ENCODE measurements at places on chromosomes 4 and X.

GRCh38 chrX:68060506-68061205 lies 372.6 kb downstream of the OPHN1 start:
- DNase-seq = no peak

DNA sequence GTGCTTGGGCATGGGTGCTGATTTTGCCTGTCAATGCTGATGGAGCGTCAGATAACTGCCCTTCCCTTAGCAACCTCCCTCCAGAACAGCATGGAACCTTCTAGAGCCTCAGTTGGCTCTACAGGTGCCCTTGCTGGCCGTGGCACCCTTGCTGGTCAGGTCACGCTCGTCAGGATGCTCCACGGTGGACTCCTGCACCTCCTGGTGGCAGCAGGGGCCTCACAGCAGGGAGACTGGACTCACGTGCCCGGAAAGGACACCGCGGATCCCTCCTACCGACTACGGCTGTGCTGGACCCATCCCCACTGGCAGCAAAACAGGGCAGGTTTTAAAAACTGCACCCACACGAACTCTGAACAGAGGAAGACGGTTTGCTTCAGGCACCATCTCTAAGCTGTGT lies 82.1 kb upstream of the AFAP1 start:
- DNase-seq = no peak

GRCh38 chr4:108446556-108446955 lies 173.8 kb upstream of the RPL34 start:
- DNase-seq = no peak

DNA sequence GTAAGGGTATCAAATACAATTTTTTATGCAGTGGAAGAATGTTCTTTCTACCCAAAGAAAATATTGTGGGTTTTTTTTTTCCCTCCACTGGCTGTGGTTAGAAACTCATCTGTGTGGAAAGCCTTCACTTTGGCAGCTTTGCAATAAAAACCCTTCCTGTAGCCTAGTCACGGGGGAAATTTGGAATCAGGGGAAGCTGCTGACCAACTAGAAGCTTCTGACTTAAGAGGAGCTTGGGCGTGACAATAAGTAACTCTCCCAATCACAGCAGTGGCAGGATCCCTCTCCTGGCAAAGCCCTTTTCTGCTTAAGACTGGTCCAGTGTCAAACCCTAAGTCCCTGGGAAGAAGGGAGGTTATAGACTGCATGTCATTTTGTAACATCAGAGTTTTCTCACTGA lies 87.9 kb downstream of the LRRC66 start:
- DNase-seq = no peak

DNA sequence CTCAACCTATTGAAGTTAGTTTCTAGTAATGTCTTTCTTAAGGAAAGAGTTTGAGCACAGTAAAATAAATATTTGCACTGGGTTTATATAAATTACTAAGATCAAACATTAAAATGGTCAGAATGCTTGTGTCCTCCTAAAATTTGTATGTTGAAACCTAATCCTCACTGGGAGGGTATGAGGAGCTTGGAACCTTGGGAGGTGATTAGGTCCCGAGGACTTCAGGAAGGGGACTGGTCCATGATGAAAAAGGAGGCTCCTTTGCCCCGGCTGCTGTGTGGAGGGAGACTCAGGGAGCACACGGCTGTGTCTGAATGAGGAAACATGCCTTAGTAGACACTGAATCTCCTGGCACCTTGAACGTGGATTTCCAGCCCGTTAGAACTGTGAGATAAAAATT lies 221.9 kb downstream of the TENM3 start:
- DNase-seq = no peak

DNA sequence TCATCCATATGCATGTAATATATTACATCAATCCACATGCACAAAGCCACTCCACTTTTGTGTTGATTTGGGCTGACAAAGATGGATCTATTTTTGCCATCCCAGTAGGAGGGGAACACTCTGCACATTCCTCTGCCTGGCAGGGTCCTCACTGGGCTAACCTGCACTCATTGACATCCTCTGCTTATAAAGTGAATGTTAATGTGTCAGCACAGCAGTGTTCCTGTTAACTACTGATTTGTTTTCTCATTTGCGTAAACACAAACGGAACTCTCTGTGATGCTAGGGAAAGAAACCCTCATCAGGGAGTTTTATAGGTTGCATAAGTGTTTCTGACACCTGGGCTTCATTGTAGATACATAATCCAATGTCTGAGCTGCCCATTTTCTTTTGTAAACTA lies 826.0 kb downstream of the RAB28 start:
- DNase-seq = no peak

GRCh38 chr4:156188596-156188995 lies 234.9 kb upstream of the CTSO start:
- no peak for DNase-seq

DNA sequence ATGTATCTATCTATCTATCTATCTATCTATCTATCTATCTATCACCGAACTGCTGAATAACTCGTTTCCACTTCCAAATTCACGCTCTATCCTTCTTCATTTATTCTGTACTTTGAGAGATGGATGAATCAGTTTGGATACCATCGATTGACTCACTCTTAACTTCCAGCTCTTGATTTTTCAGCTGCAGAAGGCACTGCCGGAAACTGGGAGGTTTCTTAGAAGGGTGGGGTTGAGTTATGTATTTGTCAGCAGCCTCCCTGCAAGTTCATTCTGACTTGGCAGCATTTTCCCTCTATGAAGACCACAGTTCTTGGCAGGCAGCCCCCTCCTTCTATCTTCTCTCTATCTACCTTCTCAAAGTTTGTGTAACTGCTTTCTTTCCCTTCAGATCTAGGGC lies 112.0 kb upstream of the MAGEB18 start:
- no peak for DNase-seq

- no peak for DNase-seq
Measured at GRCh38 chrX:19864736-19865135, 22.7 kb downstream of the SH3KBP1 start.

- peak; percentile 66 for DNase-seq
Measured at GRCh38 chr4:2290974-2291704, 29.2 kb upstream of the MXD4 start.

GRCh38 chrX:148133105-148133725 lies 152.1 kb downstream of the FMR1NB start:
- no peak for DNase-seq

DNA sequence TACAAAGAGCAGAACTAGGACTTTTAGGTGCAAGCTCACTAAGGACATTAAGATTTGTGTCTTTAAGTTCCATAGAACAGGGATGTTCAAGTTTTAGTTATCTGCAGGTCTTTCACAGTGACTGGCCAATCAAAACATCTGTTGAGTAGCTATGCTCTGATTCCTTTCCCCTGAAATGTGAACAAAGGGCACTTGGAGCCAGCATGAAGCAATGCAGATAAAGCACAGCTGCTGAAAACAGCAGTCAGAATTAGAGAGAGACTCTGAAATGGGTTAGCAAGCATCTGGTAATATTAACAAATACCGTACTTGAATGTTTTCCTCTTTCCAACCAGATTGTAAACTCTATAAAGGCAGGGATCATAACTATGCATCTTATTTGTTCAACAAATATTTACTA lies 276.9 kb downstream of the RAB28 start:
- no peak for DNase-seq

GRCh38 chr4:136784326-136784725 lies 748.0 kb downstream of the PCDH18 start:
- DNase-seq = no peak

DNA sequence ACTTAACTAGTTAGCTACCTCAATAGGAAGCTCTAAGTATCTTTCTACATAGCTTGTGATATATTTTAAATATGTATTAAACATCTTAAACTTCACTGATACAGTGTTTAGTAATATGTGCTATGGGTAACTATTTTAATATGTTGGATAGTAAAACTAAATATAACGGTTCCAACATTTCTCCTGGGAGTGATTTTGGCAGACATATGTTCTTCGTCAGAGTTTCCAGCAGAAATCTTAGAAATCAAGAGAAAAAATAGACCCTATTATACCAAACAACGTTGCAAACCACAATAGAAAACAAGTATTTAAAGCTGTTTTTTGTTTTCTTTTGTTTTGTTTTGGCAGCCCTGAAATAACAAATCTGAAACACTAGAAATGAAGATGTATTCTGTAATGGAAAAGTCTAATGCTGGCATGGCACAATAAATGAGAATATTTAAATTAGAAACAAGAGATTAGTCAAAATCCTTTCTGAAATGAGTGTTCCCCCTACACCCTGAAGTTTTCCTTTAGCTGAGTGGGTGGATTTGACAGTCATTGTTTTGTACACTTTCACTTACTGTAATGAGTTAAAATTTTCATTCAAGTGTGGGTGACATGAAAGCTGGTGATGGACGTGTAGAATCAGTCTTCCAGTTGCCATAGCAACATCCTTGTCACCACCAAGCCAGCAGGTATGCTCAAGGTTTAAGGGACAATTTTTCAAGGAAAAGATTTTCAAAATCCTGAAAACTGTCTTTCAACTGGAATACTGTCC lies 233.5 kb downstream of the SCFD2 start:
- DNase-seq = peak; percentile 10

DNA sequence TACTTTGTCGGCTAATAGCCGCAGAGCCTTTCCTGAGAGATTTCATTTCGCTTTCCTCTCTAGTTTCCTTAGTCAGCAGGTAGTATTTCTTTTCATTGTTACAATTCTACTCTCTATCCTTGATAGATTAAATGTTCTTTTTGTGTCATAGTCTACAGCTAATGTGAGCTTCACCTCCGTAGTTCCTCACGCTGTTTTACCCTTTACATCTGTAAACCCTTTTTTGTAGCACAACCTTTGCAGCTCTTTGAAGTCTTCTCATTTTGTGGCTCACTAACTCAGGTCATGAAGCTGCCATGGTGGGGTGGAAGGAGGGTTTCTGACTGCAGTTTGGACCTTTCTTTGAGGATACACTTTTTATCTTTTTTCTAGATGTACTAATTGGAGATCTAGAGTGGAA lies 1008.8 kb upstream of the PABPC4L start:
- no peak for DNase-seq

DNA sequence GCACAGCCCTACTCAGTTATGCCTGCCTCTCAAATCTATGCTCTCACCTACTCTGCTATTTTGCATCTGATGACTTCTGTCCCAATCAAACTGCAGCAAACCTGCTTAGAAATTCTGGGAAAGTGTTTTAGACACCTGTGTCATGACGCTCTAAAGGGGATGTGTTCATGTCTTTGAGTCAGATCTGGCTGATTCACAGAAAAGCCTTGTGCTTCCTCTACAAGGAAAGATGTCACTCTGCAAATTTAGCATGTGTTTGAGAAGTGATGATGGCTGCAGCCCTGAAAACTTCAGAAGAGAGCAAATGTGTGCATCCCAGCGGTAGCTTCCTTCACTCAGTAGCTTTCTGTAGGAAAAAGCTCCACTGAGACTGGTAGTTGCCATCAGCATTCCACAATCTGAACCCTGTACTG lies 235.4 kb downstream of the MGST2 start:
- no peak for DNase-seq

- DNase-seq = no peak
Measured at GRCh38 chr4:40185830-40186664, 10.8 kb upstream of the RHOH start.
